H4 (cell line): ENCODE measurements at places on chromosomes 12 and 14.

GRCh38 chr14:91108941-91109611 lies 4.8 kb upstream of the DGLUCY start:
- DNase-seq, result no peak

- DNase-seq, result peak; percentile 6
Observed at GRCh38 chr14:48382961-48383360, 707.6 kb upstream of the MDGA2 start.

DNA sequence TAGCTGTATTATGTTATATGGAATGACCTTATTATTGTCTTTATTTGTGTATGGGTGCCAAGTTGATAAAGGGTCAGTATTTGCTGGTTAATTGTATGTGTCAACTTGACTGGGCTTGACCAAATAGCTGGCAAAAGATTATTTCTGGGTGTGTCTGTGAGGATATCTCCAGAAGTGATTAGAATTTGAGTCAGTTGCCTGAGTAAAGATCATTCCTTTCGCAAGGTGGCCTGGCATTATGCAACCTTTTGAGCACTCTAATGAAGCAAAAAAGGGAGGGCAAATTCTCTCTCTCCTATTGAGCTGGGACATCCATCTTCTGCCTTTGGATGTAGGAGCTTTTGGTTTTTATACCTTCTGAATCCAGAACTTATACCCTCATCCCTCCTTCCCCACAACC lies 82.2 kb downstream of the ATXN7L3B start:
- DNase-seq, result no peak

DNA sequence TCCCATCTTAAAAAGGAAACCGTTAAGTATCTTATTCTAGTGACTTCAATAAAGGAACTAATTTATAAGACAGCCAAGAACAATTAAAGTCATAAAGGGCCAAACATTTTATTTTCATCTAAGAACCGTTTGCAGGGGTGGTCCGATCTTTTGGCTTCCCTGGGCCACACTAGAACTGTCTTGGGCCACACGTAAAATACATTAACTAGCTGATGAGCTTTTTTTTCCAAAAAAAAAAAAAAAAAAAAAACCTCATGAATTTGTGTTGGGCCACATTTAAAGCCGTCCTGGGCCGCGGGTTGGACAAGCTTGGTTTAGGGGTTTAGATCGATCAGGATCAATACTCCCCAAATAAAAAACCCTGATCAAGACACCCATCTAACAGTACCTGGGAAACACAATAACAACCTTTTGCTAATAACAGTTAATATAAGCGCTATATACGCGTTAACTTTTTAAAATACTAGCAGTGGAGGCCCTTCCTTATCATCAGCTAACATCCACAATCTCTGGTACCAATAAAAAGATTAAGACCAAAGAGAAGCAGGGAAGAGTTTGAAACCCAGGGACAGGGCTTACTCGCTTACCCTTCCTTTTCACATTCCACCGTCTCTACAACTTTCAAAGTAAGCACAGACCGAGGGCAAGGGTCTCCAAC lies 1.1 kb downstream of the NAP1L1 start:
- DNase-seq, result no peak

DNA sequence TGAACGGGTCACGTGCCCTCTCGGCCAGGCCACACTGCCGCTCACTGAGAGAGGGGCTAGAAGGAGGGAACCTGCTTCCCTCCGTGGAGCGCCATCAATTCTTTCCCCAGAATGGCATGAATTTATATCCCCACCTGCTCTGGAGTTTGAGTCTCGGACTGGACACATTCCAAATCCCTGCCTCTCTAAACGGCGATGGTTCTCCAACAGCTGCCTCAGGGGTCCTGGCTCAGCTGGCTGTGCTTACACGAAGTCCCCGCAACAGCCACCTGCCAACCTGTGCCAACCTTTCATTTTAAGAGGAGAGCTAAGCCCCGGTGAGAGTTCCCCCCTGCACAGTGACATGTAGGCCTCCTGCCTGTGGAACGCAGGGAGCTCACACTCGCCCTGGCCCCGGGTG lies 73.2 kb downstream of the RIMBP2 start:
- no peak for DNase-seq

DNA sequence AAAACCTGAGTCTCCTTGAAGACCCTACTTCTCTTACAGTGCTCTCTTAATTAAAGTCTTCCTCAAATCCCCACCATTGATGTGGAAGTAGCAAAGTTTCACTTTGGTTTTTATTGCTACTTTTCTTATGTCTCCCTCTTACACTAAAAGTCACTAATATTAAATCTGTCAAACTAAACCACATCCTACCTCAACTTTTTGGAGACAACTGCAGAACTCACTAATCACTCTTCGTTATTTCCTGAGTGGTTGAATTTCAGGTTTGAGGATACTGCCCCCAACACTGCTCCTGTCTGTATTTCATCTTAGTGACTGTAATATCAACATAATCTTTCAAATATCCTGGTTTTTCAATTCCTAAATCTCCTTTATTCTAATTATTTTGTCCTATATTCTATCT lies 213.0 kb upstream of the PDE3A start:
- DNase-seq, result no peak

GRCh38 chr12:96354326-96354725 lies 45.9 kb downstream of the CDK17 start:
- no peak for DNase-seq

GRCh38 chr12:4855121-4855924 lies 54.4 kb upstream of the KCNA1 start:
- peak; percentile 84 for DNase-seq

GRCh38 chr12:51124504-51124903 lies 41.1 kb upstream of the CSRNP2 start:
- no peak for DNase-seq

GRCh38 chr12:8699714-8700113 lies 1.9 kb downstream of the RIMKLB start:
- no peak for DNase-seq

DNA sequence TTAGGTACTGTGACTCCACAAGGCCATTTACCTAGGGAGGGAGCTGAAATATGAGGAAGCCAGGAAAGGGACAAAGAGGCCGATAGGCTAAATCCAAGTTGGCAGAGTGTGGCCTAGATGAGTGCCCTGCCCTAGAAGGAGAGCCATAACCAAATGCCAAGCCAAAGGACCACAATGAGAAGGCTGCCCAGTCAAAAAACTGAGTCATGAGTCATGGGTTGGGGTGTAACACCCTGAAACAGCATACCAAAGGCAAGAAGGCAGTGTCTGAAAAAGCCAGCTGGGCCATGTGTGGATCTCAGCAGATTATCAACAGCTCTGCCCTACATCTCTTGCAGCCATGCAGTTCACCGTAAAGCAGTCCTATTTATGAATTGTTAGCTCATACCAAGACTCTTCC lies 171.7 kb downstream of the PHLDA1 start:
- no peak for DNase-seq

- no peak for DNase-seq
Observed at GRCh38 chr12:12024911-12025682, 45.6 kb upstream of the BCL2L14 start.

- DNase-seq, result no peak
Observed at GRCh38 chr14:104778694-104779331, 16.7 kb downstream of the AKT1 start.

- no peak for DNase-seq
Observed at GRCh38 chr12:125518074-125518473, 452.8 kb downstream of the AACS start.

DNA sequence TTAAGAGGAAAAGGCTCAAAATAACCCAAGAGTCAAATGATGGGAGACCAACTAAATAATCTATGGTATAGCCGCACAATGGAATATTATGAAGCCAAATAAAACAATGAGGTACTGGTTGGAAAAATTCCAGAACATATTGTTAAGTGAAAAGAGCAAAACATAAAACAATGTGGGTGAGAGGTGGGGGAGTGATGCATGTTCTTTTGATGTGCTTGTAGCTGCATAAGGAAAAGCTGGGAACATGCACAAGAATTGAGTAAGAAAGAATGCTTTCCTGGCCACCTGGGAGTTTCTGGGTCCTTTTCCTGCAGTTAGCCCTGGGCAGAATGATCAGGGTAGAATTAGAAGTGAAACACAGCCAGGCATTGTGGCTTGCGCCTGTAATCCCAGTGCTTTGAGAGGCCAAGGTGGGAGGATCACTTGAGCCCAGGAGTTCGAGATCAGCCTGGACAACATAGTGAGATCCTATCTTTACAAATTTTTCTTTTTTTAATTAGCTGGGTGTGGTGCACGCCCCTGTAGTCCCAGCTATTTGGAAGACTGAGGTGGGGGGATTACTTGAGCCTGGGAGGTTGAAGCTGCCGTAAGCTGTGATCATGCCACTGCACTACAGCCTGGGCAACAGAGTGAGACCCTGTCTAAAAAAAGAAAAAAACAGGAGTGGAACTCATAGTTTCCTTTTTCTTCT lies 7.9 kb downstream of the ABCB9 start:
- no peak for DNase-seq

DNA sequence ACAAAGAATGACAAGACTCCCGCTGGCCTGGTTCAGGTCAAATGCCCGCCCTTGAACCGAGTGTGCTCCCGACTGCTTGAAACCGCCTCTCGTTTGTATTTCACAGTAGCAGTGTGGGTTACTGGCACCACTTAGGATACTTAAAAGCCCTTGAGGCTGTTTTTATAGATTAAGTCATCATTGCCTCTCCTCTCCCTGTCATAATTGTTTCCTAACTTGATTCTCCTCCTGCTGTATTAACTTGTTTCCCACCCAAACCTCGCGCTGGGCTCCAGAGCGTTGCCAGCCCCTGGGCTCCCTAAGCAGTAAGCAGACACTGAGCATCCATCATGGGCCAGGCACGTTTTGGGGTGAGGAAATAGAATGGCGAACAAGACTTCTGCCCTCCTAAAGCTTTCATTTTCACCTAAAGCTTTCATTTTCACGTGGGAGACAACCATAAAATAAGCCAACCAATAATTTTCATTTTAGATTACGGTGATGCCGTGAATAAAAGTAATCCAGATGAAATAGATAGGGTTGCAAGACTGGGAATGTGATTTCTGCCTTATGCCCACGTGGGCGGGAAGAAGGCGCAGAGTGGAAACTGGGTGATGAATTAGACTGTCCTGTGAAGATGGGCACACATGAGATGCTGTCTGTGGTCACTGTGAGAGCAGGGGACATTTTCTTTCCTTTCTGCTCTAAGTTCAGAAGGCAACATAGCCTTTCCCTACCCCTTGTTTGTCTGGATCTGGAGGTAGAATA lies 97.5 kb downstream of the PPP2R5C start:
- no peak for DNase-seq

GRCh38 chr12:51814311-51815088 lies 34.0 kb downstream of the FIGNL2 start:
- DNase-seq, result no peak
